ENCODE measurements at places on chromosomes 6 and 20. TPM values are rescaled to one million over a fixed set of nuclear protein-coding genes. Genes with fewer than 3 reads are reported as not detected.
A peak's percentile ranks its signal among the peaks of the same experiment; 100 is the strongest.

DNA sequence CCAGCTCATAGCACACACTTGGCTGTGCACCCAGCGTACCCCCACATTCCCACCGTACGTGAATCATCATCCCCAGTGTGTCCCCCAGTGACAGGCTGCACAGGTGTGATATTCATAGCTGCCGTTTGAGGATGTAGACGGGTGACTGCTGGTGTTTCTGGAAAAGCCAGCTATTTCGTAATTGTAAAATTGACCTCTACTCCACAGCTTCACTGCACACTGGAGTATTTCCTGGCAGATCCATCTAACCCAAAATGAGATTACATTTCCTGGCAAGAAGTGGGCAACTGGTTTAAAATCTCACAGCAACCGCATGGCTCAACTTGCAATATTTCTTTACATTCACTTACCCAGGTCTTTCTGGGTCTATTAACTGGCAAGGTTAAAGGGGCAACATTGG is 30.3 kb downstream of the CD83 start:
- no peak for DNase-seq

DNA sequence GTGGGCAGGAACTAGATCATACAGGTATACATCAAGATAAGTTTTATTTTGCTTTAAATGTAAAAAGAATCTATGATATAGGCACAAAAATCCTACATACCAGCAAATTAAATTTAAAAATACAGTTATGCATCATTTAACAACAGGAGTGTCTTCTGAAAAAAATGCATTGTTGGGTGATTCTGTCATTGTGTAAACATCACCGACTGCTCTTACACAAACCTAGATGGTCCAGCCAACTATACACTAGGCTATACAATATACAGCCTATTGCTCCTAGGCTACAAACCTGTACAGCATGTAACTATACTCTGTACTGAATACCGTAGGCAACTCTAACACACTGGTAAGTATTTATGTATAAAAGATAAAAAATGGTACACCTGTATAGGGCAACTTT is 139.4 kb downstream of the RNGTT start:
- peak; percentile 32 for DNase-seq

- no peak for DNase-seq
Measured at GRCh38 chr20:36532388-36532787, 8.9 kb upstream of the MYL9 start.

GRCh38 chr6:44375071-44375470 is 12.4 kb upstream of the CDC5L start:
- no peak for DNase-seq

- DNase-seq = no peak
Measured at GRCh38 chr20:60804918-60805630, 447.0 kb upstream of the CDH4 start.

The PTGIS gene
- polyA plus RNA-seq = 6.8 TPM

The NRM gene
- 39.6 TPM for polyA plus RNA-seq

The RWDD1 gene
- 53.8 TPM for polyA plus RNA-seq
